ENCODE measurements at places on chromosomes 2 and 18. TPM values are rescaled to one million over a fixed set of nuclear protein-coding genes. Genes with fewer than 3 reads are reported as not detected.

Gene CCDC74A
- 1.4 TPM for total RNA-seq

Gene ITGB6
- 0.18 TPM for total RNA-seq

Gene KATNAL2
- total RNA-seq, result 3.2 TPM

Gene RIT2
- total RNA-seq, result not detected

Gene FAM136A
- total RNA-seq, result 19.8 TPM

Gene RASGRP3
- 12.8 TPM for total RNA-seq

Gene HSBP1L1
- 13.0 TPM for total RNA-seq

Gene CHCHD5
- total RNA-seq, result 19.2 TPM

Gene ZNF804A
- 0.33 TPM for total RNA-seq

Gene IL18R1
- total RNA-seq, result 8.0 TPM

Gene PSMA8
- total RNA-seq, result not detected

Gene KCNIP3
- 7.7 TPM for total RNA-seq

Gene HYCC2
- total RNA-seq, result 26.2 TPM

Gene AFTPH
- 30.6 TPM for total RNA-seq

Gene CCDC141
- 28.3 TPM for total RNA-seq

Gene AFF3
- total RNA-seq, result 10.6 TPM

Gene NPHP1
- 3.9 TPM for total RNA-seq

Gene COL6A3
- 289 TPM for total RNA-seq

Gene AQP12A
- not detected for total RNA-seq

Gene ANKRD62
- total RNA-seq, result not detected

Data from aorta (tissue), 5 donors.